T-cell (primary cell): ENCODE measurements at places on chromosomes 4 and X. TPM values are rescaled to one million over a fixed set of nuclear protein-coding genes. Genes with fewer than 3 reads are reported as not detected.

ADH7 gene
- total RNA-seq, result not detected

SYN1 gene
- not detected for total RNA-seq

DNA sequence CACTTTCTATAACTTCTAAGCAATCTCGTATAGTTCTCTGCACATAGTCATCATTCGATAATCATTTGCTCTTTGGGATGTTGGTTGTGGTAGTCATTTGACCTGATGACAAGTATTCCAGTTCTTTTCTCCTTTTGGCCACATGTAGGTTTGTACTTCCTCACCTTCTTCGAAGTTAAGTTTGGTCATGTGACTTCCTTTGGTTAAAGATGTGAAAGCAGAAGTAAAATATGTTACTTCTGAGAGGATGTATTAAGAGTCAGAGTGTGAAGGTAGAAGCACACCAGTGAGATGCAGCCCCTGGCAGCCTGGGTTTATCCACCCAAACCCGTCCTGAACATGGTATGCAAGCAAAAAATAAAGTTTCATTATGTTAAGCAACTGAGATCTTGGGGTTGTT, 48.9 kb upstream of the ZNF518B start:
- no peaks in the 10 kb centered on the region for H3K36me3 ChIP-seq
- H3K27ac ChIP-seq, result no peak overlapping the region
- no peak for DNase-seq
- no peaks in the 10 kb centered on the region for H3K4me1 ChIP-seq
- H3K4me3 ChIP-seq, result no peak overlapping the region
- no peaks in the 10 kb centered on the region for H3K27me3 ChIP-seq

- no peak for DNase-seq
- no peaks in the 10 kb centered on the region for H3K4me1 ChIP-seq
- H3K36me3 ChIP-seq, result no peaks in the 10 kb centered on the region
- H3K27ac ChIP-seq, result no peak overlapping the region
- peaks cover 56% of the 10 kb centered on the region for H3K27me3 ChIP-seq
Measured at GRCh38 chr4:110637408-110638088, 14.7 kb upstream of the PITX2 start.

MED12 gene
- total RNA-seq, result 74.9 TPM

CPZ gene
- total RNA-seq, result not detected

DCAF16 gene
- 72.5 TPM for total RNA-seq

DNA sequence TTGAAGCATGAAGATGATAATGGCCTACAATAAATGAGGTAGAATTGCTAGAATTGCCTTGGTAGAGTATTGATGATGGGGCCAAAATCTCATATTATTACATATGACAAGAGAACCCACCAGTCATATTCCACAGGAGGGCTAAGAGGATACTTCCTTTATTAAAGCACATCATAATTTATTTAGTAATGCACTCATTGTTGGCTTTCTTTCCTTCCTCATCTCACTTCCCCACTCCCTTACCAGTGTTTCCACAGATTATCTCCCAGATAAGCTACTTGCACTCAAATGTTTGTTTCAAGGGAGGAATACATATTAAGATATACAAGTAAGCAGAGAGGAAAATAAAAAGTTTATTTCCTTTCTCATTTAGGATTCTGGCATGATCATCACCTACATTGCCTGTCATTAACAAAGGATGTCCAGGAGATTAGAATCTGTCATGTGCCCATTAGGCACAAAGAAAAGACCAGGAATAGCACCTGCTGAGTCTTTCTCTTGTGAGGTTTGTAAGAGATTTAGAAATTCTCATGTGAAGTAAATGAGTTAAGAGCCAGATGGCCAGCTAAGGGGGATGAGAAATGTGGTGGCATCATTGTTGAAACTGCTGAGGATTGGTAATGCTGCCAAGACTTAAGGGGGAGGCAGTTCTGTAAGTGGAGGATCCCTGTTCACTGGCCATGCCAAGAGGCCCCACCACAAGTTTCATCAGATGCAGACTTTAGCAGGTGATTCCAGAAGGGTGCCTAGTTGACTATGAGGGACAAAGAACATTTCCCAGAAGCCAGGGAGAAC, 52.4 kb upstream of the PRDM8 start:
- H3K27me3 ChIP-seq, result no peaks in the 10 kb centered on the region
- no peak overlapping the region for H3K27ac ChIP-seq
- no peak for DNase-seq
- no peak overlapping the region for H3K4me3 ChIP-seq

CC2D2A gene
- 0.16 TPM for total RNA-seq

DNA sequence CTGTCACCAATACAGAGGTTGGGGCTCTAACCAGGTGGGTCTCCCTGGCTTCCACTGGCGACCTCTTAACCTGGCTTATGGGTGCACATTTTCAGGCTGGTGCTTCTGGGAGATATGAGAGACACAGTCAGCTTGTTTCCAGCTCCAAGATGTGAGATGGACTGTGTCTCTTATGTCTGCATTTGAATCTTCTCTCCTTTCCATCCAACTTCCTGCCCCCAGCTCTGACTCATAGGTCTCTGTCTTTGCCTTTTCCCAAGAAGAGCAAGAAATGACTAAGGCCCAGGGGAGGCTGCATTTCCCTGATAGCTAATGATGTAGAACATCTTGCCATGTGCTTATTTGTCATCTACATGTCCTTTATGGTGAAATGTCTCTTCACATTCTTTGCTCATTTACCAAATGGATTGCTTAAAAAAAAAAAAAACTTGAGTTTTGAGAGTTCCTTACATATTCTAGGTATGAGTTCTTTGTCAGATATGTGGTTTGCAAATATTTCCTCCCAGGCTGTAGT, 3.2 kb upstream of the UXT start:
- DNase-seq, result no peak
- peaks cover 7% of the 10 kb centered on the region for H3K36me3 ChIP-seq
- H3K27me3 ChIP-seq, result no peaks in the 10 kb centered on the region
- peaks cover 2% of the 10 kb centered on the region for H3K4me1 ChIP-seq

TMEM271 gene
- total RNA-seq, result not detected

ANOS1 gene
- 0.13 TPM for total RNA-seq

GRCh38 chrX:34918856-34919255, 23.7 kb upstream of the FAM47B start:
- H3K27ac ChIP-seq, result no peak overlapping the region
- no peaks in the 10 kb centered on the region for H3K27me3 ChIP-seq
- H3K4me1 ChIP-seq, result no peaks in the 10 kb centered on the region
- no peak for DNase-seq

PRSS12 gene
- not detected for total RNA-seq

DNA sequence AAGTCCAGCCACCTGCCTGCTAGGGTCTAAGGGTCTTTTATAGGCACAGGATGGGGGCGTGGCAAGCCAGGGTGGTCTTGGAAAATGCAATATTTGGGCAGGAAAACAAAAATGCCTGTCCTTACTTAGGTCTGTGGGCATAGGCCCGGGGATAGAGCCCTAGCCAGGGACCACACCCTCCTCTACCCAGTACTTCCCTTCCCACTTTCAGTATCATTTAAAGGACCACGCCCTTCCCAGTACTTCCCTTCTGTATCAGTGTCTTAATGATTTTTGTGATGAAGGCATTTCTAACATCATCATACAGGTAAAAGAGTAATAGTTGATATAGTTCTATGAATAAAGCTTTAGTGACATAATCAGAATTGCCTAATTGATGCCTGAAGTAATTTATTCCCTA, 11.4 kb downstream of the BANK1 start:
- H3K27me3 ChIP-seq, result no peaks in the 10 kb centered on the region
- H3K4me1 ChIP-seq, result no peaks in the 10 kb centered on the region
- no peak overlapping the region for H3K4me3 ChIP-seq
- no peak overlapping the region for H3K27ac ChIP-seq
- H3K36me3 ChIP-seq, result no peaks in the 10 kb centered on the region

- H3K4me1 ChIP-seq, result no peaks in the 10 kb centered on the region
- H3K27ac ChIP-seq, result no peak overlapping the region
- DNase-seq, result no peak
Measured at GRCh38 chr4:15690020-15690809, 8.6 kb downstream of the FAM200B start.

GRCh38 chrX:68883800-68884199, 55.0 kb downstream of the EFNB1 start:
- no peak overlapping the region for H3K4me3 ChIP-seq
- H3K4me1 ChIP-seq, result no peaks in the 10 kb centered on the region
- no peaks in the 10 kb centered on the region for H3K27me3 ChIP-seq
- no peaks in the 10 kb centered on the region for H3K36me3 ChIP-seq
- DNase-seq, result no peak
- no peak overlapping the region for H3K27ac ChIP-seq

MAGEA6 gene
- total RNA-seq, result not detected

PDK3 gene
- 19.9 TPM for total RNA-seq

DNA sequence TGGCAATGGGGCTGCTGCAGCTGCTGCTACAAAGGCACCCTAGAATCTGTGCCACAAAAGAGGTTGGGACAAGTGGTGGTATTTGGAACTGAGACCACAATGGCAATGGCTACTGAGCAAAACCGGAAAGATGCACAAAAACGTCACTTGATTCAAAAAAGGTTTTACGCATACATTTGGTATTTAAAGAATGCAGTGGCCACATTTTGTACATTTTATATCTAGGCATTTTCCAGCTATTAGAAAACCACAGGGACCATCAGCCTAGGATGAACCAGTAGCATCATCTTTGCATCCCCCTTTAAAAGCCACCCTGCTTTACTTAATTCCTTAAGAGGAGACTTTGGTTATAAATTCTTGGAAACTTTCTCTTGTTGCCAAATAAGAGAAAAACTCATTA, 104.8 kb upstream of the CXCL13 start:
- H3K27ac ChIP-seq, result no peak overlapping the region
- no peak overlapping the region for H3K4me3 ChIP-seq
- H3K36me3 ChIP-seq, result no peaks in the 10 kb centered on the region
- H3K4me1 ChIP-seq, result no peaks in the 10 kb centered on the region
- H3K27me3 ChIP-seq, result no peaks in the 10 kb centered on the region

DNA sequence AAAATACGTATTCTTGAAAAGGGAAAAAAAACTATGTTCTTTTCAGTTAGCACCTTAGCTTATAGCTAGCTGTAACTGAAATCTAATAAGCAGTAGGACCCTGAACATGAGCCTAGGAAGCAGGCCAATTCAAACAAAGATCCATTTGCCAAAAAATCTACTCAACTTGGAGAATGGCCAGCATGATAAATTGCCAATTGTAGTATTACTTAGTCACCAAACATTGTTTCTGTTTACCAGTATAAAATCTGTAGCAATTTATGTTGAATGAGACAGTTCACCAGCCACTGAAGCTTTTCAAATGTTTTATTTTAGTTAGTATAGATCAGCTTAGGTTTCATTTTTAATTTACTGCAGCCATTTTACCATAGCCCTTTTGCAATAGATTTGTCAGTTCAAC, 323.6 kb upstream of the DIPK2B start:
- DNase-seq, result no peak
- no peaks in the 10 kb centered on the region for H3K36me3 ChIP-seq
- no peaks in the 10 kb centered on the region for H3K27me3 ChIP-seq
- no peaks in the 10 kb centered on the region for H3K4me1 ChIP-seq
